AG10803 (cell line): ENCODE measurements at places on chromosomes 7 and 10.

DNA sequence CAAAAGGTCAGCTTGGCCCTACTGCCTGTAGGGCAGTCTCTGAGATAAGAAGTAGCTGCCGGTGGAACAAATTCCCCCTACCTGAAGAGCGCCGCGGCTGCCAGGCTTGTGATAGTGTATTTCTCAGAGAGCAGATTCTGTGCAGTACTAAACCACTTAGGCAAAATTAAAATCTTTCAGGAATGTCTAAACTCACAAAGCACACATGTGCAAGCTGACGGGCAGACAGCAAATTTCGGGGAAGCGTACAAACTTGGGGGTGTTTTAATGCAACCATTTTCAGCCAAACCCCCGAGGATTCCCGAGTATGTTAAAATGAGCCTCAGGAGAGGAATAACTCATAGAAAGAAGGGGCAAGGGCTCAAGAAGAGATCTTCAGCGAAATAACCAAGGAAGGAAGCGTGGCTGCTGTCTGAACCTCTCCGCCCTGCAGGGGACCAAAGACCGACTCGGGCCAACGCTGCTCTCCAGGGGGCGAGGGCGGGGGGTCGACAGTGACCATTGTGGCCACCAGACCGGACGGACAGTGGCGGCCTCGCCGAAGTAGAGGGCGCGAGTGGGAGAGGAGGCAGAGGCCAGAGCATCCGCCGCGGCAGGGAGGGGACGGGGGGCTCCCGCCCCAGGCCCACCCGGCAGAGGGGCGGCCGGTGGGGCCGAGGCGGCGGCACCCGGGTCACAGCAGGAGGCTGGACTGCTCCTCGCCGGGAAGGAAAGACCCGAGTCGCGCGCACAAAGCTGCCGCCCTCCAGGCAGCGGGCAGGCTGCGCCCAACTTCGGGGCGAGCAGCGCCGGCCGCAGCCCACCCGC lies 819 bp downstream of the HYCC1 start:
- DNase-seq = peak; percentile 7

DNA sequence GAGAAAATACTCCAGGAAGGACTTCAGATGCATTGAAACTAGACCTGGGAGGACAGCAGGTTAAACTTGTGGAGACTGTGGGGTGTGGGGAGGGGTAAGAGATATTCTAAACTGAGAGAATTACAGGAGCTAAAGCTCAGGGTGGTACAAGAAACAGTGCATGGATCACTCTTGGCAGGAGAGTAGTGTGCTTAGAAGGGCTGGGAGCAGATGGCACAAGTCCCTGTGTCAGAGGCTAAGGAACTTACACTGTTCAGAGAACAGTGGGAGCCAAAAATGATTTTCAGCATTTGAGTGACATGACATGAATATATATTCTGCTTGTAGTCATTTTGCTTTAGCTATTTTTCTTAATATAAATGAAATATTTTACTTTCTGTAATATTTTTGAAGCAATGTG lies 36.0 kb upstream of the LAMB1 start:
- no peak for DNase-seq

DNA sequence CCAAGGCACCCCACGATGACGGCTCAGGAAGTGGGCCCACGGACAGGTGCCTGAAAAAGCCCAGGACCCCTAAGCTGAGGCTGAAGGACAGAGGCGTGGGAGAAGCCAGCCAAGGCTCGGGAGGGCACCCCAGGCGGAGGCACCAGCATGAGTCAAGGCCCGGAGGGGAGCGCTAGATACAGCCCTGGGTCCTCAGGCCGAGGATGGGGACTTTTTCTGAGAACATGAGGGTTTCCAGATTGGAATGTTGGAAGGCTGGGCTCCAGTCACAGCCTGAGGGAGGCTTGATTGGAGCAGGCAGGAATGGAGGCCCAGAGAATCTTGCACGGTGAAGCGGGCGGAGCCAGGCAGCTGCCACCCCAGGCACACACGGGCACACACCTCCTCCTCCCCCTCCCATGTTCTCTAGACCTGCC lies 19.0 kb upstream of the ELFN1 start:
- no peak for DNase-seq

GRCh38 chr10:35495521-35496119 lies 109.5 kb upstream of the GJD4 start:
- DNase-seq = peak; percentile 41

DNA sequence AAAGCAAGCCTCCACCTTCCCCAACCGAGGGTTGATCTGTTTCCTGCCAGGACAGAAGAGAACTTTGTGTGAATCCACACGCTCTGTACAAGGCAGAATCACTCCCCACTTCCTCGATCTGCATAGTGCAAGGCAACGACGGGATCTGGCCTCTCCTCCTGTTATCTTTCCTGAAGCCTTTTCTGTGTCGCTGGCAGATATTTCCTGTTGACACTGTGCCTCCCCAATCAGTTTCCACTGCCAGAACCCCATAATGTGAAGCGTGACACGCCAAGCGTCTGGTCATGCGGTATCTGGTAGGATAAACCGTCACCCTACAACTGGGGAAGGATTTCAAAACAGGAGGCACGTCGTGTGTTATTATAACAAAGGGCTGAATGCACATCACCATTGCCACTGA lies 57.2 kb downstream of the FAM171A1 start:
- no peak for DNase-seq

DNA sequence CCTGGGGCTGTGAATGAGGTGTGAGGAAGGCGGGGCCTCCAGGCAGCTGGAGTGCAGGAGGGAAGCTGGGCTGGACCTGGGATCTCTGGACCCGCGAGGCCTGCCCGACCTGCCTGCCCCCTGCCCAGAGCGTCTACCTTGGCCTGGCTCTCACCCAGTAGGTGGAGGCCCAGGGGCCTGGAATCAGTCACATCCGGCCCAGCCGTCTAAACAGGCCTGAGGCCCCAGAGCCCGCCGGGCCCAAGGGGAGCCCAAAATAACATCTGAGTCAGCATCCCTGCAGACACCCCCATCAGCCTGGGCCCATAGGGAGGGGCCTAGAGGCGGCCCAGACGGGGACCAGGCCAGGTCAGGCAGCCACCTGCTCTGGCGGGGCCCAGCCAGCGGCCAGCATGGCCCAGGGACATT lies 15.1 kb upstream of the ELN start:
- no peak for DNase-seq

DNA sequence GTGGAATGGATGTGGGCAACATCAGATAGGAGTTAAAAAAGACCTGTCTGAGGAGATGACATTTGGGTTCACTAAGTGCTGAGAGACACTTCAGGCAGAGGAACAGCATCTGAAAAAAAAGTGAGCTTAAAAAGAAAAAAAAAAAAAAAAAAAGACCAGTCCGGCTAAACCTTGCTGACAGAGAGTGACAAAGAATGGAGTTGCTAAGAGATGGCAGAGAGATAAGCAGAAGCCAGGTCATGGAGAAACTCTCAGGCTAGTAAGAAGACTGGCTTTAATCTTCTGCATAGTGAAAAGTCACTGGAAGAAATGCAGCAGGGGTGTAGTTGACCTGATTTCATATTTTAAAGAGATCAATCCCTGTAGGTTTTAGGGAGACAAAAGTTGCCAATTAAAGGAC lies 711.1 kb upstream of the SEMA3D start:
- no peak for DNase-seq

GRCh38 chr10:20674926-20675325 lies 222.2 kb downstream of the NEBL start:
- DNase-seq = no peak

DNA sequence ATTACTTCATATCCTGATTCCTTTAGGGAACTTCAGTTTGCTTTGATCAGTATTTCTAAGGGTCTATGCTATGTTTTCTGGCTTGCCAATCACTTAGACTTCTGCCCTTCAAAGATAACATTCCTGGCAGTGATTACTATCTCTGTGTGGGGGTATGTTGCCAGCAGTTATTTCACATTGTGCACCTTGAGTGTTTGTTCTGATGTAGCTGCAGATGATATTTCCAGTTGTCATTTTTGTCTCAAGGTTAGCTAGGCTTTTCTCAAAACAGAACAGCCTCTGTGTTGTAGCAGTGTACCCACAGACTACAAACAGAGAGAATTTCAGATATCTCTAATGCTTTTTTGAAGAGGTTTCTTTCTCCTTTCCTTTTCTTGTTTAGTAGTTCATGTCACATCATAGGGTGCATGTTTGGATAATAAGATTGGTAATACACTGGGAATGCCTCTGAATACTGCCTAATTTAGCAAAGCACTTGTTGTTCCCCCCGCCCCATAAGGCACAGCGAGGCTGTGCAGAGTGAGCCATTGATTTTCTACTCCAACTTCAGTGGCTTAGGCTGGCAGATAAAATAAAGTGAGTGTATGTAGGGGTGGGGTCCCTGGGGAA lies 134.7 kb upstream of the AGR3 start:
- no peak for DNase-seq

DNA sequence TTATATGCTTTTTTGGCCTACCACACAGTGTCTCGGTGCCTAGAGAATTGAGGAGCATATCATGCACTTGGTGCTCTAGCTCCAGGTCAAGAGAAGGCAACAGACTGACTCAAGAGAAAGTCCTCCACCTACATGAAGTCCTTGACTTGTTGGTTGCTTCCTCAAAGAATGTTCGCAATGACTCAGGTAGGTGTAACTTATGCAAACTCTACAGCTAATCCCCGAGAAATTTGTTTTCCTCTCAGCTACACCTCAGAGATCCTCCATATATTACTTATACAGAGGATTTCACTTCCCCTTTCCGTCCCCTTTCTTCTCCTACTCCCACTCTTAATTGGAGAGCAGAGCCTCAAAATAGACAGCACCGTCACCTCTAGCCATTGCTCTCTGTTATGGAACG lies 1013.1 kb downstream of the KCNMA1 start:
- DNase-seq = no peak
